ENCODE measurements at places on chromosomes 3 and 15. TPM values are rescaled to one million over a fixed set of nuclear protein-coding genes. Genes with fewer than 3 reads are reported as not detected.

- H3K27ac ChIP-seq = no peak overlapping the region
- no peak overlapping the region for H3K4me3 ChIP-seq
- no peak for DNase-seq
- H3K27me3 ChIP-seq = no peaks in the 10 kb centered on the region
- H3K4me1 ChIP-seq = no peaks in the 10 kb centered on the region
- no peaks in the 10 kb centered on the region for H3K36me3 ChIP-seq
Measured at GRCh38 chr3:20197775-20198174, 11.8 kb upstream of the SGO1 start.

- DNase-seq = no peak
- no peaks in the 10 kb centered on the region for H3K27me3 ChIP-seq
- no peaks in the 10 kb centered on the region for H3K36me3 ChIP-seq
- H3K4me1 ChIP-seq = no peaks in the 10 kb centered on the region
Measured at GRCh38 chr3:164306042-164306441, 772.3 kb downstream of the SI start.

GRCh38 chr3:42662813-42663535 is 9.5 kb downstream of the ZBTB47 start:
- H3K27ac ChIP-seq = no peak overlapping the region
- H3K36me3 ChIP-seq = no peaks in the 10 kb centered on the region
- no peak for DNase-seq
- no peak overlapping the region for H3K4me3 ChIP-seq
- H3K4me1 ChIP-seq = no peaks in the 10 kb centered on the region

DNA sequence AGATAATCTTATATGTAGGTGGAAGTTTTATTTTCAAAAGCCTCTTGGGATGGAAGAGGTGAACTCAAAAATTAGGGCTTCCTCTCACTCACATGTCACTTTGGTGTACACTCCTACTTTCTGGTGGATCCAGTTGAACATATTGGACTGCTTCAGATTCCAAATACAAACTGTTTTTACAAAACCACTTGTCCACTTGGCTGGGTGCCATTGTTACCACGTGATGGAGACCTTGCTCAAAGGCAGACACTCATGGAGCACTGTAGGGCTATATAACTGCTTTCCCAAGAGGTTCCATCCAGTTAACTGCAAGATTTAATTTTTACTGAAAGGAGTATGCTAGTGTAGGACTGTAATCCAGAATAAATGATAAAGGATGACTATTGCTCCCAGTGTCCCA is 307.0 kb downstream of the EPHA6 start:
- no peaks in the 10 kb centered on the region for H3K27me3 ChIP-seq
- H3K4me1 ChIP-seq = no peaks in the 10 kb centered on the region
- H3K27ac ChIP-seq = no peak overlapping the region
- no peak for DNase-seq

DNA sequence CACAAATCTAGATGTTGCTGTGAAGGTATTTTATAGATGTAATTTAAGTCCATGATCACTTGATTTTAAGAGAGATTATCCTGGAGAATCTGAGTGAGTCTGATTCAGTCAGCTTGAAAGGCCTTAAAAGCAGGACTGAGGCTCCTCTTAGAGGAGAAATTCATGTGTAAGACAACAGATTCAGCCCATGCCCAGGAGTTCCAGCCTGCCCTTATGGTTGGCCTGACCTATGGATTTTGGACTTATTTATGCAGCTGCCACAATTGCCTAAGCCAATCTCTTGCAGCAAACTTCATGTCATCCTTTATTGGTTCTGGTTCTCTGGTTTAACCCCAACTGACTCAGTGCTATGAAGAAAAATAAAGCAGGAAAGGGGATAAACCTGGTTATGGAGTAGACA is 296.5 kb upstream of the RASGRP1 start:
- no peaks in the 10 kb centered on the region for H3K36me3 ChIP-seq
- H3K4me3 ChIP-seq = no peak overlapping the region
- no peak overlapping the region for H3K27ac ChIP-seq
- H3K27me3 ChIP-seq = no peaks in the 10 kb centered on the region

DNA sequence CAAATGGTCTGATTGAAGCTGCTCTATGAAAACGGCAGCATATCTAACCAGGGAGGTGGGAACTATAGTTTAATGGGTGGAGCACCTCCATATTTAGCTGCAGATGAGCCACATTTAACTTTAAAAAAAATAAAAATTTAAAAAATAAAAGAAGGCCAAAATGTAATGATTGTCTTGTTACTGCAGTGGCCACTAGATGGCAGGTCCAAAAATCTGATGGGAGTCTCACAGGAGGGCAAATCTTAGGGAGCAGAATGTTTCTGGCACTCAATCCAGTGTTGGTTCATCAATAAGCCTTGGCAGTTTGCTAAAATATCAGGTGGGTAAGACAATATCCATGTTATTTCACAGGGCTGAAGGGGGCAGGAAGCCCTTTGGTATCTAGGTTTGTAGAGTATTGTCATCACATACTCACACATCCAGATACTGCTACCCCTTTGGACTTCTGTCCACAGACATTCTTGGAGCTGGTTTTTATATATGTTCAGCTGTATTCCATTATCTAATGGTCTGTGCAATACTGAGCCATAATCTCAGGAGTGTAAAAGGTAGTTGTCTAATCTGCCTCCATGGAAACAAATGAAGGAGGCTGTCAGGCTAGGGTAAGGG is 233.3 kb downstream of the TIGIT start:
- no peak overlapping the region for H3K4me3 ChIP-seq
- no peaks in the 10 kb centered on the region for H3K36me3 ChIP-seq
- H3K27ac ChIP-seq = no peak overlapping the region
- no peak for DNase-seq

DNA sequence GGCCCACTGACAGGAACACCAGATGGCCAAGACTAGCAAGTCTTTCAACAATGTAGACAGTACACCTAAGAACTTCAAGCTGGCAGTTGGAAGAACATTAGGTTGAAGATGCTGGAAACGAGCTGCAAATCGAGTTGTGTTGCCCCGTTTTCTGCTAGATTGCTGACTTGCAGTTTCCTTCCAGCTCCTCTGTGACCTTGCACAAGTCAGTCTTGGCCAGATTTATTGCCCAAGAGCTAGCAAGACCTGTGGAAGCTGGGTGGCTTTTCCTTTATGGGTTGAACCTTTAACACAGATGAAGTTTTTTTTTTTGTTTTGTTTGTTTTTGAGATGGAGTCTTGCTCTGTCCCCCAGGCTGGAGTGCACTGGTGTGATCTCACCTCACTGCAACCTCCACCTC is 2.9 kb upstream of the RBM6 start:
- H3K27ac ChIP-seq = no peak overlapping the region
- no peaks in the 10 kb centered on the region for H3K36me3 ChIP-seq
- no peak for DNase-seq
- no peaks in the 10 kb centered on the region for H3K27me3 ChIP-seq

- no peaks in the 10 kb centered on the region for H3K36me3 ChIP-seq
- DNase-seq = no peak
- no peaks in the 10 kb centered on the region for H3K27me3 ChIP-seq
- no peaks in the 10 kb centered on the region for H3K4me1 ChIP-seq
Measured at GRCh38 chr15:81942655-81943195, 103.1 kb downstream of the MEX3B start.

AMOTL2 gene
- total RNA-seq = 83.5 TPM

GRCh38 chr3:190019844-190020243 is 100.9 kb downstream of the P3H2 start:
- no peak overlapping the region for H3K4me3 ChIP-seq
- H3K27ac ChIP-seq = no peak overlapping the region
- no peaks in the 10 kb centered on the region for H3K4me1 ChIP-seq
- H3K27me3 ChIP-seq = no peaks in the 10 kb centered on the region
- no peaks in the 10 kb centered on the region for H3K36me3 ChIP-seq

GRCh38 chr3:140724856-140725812 is 47.3 kb downstream of the TRIM42 start:
- no peaks in the 10 kb centered on the region for H3K36me3 ChIP-seq
- H3K27ac ChIP-seq = no peak overlapping the region
- no peaks in the 10 kb centered on the region for H3K27me3 ChIP-seq
- peaks cover 4% of the 10 kb centered on the region for H3K4me1 ChIP-seq

TGM4 gene
- not detected for total RNA-seq

GRCh38 chr3:125310623-125311081 is 64.5 kb downstream of the ZNF148 start:
- peaks cover 7% of the 10 kb centered on the region for H3K36me3 ChIP-seq
- H3K27me3 ChIP-seq = no peaks in the 10 kb centered on the region
- DNase-seq = no peak
- H3K4me3 ChIP-seq = peak overlapping the region; percentile 43
- no peak overlapping the region for H3K27ac ChIP-seq

- no peaks in the 10 kb centered on the region for H3K36me3 ChIP-seq
- no peaks in the 10 kb centered on the region for H3K27me3 ChIP-seq
- H3K27ac ChIP-seq = no peak overlapping the region
- no peaks in the 10 kb centered on the region for H3K4me1 ChIP-seq
- DNase-seq = no peak
- no peak overlapping the region for H3K4me3 ChIP-seq
Measured at GRCh38 chr3:71099997-71100719, 483.4 kb downstream of the FOXP1 start.

CLEC3B gene
- 45.3 TPM for total RNA-seq

PLCH1 gene
- total RNA-seq = 9.6 TPM

MAPKAPK3 gene
- 75.8 TPM for total RNA-seq

GRCh38 chr15:100247228-100248225 is 94.2 kb downstream of the ADAMTS17 start:
- H3K27ac ChIP-seq = no peak overlapping the region
- H3K4me3 ChIP-seq = no peak overlapping the region
- H3K4me1 ChIP-seq = peaks cover 2% of the 10 kb centered on the region
- DNase-seq = no peak

KIF15 gene
- 0.72 TPM for total RNA-seq

CCDC80 gene
- 57.5 TPM for total RNA-seq

DNA sequence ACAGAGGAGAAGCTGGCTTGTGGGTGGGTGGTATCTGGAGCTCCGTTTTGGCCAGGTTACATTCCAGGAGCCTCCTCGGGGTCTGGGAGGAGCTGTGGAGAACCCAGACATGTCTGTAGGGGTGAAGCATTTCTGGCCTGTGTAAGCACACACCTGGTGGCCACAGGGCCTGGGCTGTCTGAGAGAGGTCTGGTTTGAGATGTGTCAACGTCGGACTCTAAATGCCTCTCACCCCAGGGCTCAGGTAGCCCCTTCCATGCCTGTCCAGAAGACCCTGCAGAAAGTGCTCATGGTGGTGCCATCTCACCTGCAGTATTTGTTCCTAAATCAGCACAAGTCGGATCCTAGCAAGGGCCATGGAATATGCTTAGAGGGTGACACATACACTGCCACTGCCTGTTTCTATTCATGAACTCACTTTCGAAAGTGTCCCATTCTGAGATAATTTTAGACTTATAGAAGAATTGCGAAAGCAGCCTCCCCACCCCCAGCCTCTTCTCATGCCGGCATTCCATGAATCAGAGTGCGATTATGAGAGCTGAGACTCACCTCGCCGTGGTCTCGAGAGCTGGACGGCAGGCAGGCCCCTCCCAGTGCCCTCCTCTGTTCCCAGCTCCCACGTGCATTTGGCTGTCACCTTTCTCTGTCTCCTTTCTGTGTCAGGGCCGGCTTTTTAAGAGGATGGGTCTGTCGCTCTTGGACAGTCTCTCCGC is 63.7 kb downstream of the KLF15 start:
- no peaks in the 10 kb centered on the region for H3K4me1 ChIP-seq
- H3K27me3 ChIP-seq = no peaks in the 10 kb centered on the region
- DNase-seq = no peak
- H3K36me3 ChIP-seq = no peaks in the 10 kb centered on the region

- H3K36me3 ChIP-seq = no peaks in the 10 kb centered on the region
- no peaks in the 10 kb centered on the region for H3K27me3 ChIP-seq
- no peak overlapping the region for H3K4me3 ChIP-seq
- no peak overlapping the region for H3K27ac ChIP-seq
- no peaks in the 10 kb centered on the region for H3K4me1 ChIP-seq
Measured at GRCh38 chr15:61839546-61839945, 220.7 kb downstream of the VPS13C start.

DNA sequence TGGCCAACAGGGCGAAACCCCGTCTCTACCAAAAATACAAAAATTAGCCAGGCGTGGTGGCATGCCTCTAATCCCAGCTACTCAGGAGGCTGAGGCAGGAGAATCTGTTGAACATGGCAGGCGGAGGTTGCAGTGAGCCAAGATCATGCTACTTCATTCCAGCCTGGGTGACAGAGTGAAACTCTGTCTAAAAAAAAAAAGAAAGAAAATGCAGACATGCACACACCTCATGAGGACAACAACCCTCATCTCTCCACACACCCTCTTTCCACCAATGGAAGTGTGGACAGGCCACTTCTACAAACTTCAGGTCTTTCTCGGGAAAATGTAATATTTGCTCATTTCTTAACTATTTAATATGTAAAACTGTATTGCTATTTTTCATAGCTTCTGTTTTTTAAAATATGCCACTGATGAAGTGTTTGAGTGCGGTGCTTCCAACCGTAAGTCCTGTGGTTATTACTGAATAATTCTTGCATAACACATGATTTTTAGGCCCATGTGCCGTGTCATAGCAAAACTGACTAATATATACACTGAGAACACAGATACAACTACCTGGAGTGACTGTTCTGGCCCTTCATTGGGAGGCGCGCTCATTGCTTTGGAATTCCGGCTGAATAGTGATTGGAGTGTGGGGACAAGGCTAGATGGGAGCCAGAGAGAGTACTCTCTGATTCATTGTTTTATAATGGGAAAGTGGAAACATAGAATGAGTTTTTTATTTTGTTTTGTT is 23.1 kb downstream of the LRRC31 start:
- no peak overlapping the region for H3K4me3 ChIP-seq
- no peaks in the 10 kb centered on the region for H3K27me3 ChIP-seq
- H3K36me3 ChIP-seq = no peaks in the 10 kb centered on the region
- DNase-seq = no peak
- no peaks in the 10 kb centered on the region for H3K4me1 ChIP-seq

SEMA3G gene
- 25.7 TPM for total RNA-seq

- no peak overlapping the region for H3K4me3 ChIP-seq
- no peaks in the 10 kb centered on the region for H3K36me3 ChIP-seq
- peak; percentile 72 for DNase-seq
- H3K4me1 ChIP-seq = peaks cover 26% of the 10 kb centered on the region
- H3K27ac ChIP-seq = peak overlapping the region; percentile 80
- no peaks in the 10 kb centered on the region for H3K27me3 ChIP-seq
Measured at GRCh38 chr15:40787344-40787841, 17.6 kb downstream of the C15orf62 start.

WDR73 gene
- 39.2 TPM for total RNA-seq

- DNase-seq = no peak
- no peaks in the 10 kb centered on the region for H3K27me3 ChIP-seq
- no peak overlapping the region for H3K4me3 ChIP-seq
- H3K4me1 ChIP-seq = peaks cover 2% of the 10 kb centered on the region
- H3K36me3 ChIP-seq = no peaks in the 10 kb centered on the region
- no peak overlapping the region for H3K27ac ChIP-seq
Measured at GRCh38 chr3:159828542-159828943, 160.1 kb upstream of the IL12A start.

GRCh38 chr3:192009903-192010302 is 548.9 kb downstream of the PYDC2 start:
- H3K4me1 ChIP-seq = no peaks in the 10 kb centered on the region
- no peaks in the 10 kb centered on the region for H3K27me3 ChIP-seq
- no peak for DNase-seq
- no peaks in the 10 kb centered on the region for H3K36me3 ChIP-seq
- no peak overlapping the region for H3K4me3 ChIP-seq
